Substantia nigra (tissue), 51 donors: ENCODE measurements at places on chromosomes 3 and 15.

- peak; percentile 81 for DNase-seq
Measured at GRCh38 chr15:91853511-91853947, at the start of gene SLCO3A1. Gene SLCO3A1, plus strand, starts transcription at chr15:91853708.

DNA sequence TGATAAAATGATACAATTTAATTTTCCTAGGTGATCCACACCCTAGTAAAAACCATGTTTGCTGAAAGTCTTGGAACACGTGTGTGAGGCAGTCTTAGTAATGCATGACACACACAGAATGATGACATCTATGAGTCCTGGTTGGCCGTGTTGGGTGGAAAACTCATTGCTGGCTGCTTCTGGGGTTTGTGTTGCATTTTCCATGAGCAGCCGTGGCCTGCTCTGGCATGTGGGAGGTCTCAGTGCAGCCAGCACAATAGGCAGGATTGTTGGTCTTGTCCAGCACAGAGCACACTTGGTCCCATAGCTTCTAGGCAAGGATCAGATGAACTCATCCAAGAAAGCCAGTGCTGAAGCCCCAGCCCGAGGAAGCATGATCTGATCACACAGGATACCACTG, 172.8 kb upstream of the UBE3A start:
- DNase-seq: peak; percentile 10

DNA sequence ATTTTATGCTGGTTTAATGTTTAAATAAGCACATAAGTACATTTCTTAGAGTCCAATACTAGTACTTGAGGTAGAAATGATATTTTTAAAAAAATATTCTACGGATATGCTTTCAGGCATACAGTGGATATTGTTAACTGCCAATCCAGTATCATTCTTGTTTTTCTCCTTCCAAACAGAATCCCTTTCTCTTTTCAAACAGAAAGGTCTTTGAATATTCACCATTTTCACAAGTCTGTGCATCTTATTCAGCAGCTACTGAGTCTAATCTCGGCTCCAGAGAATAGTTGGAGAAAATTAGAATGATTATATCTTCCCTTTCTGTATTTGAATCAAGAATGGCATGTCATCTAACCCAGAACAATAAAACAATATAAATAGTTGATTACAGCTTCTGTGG, 174.5 kb downstream of the GOLGA6L6 start:
- DNase-seq: no peak

- no peak for DNase-seq
Measured at GRCh38 chr15:74226761-74227540, 9.2 kb upstream of the CCDC33 start.

GRCh38 chr3:194691481-194692283, 6.0 kb downstream of the FAM43A start:
- DNase-seq: no peak

DNA sequence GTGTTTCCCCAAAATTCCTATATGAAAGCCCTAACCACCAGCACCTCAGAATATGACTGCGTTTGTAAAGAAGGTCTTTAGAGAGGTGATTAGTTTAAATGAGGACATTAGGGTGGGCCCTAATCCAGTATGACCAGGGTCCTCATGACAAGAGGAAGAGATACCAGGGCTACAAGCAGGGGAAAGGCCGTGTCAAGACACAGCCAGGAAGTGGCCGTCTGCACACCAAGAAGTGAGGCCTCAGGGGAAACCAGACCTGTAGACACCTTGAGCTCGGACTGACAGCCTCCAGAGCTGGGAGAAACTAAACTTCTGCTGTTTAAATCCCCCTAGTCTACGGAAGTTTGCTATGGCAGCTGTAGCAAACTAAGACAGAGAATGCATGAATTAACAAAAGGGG, 14.2 kb downstream of the KIF7 start:
- no peak for DNase-seq

DNA sequence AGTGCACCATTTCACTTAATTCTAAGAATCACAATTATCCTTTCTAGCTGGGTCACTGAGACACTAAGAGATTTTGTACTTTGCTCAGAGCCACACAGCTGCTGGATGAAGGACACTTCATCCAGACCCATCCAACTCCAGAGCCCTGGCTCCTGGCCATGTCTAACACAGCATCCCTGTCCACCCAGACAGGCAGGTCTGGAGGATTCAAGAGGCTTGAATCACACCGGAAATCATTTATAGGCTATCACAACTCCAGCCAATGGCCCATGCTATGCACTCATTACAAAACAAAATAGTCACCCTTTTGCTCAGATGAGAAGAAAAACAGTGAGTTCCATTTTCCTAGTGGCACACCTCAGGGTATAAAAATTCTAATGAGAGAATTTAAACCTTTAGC, 198.2 kb upstream of the LMCD1 start:
- no peak for DNase-seq

DNA sequence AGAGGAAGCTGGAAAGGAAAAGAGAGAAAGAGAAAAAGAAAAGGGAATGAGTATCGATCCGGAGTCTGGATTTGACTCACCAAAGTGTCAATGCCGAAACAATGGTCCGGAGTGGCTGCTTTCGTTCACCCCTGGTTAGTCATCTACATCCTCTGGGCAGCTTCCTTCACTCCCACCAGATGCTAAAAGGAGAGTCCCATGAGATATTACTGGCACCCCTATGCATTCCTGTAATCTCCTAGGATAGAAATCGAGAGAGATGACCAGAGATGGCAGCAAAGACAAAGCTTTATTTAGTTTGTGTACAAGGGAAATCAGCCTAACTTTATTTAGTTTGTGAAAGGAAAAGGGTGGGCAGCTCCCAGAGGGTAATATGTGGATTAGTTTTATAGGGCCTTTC, 622.2 kb downstream of the ZPLD1 start:
- DNase-seq: no peak

DNA sequence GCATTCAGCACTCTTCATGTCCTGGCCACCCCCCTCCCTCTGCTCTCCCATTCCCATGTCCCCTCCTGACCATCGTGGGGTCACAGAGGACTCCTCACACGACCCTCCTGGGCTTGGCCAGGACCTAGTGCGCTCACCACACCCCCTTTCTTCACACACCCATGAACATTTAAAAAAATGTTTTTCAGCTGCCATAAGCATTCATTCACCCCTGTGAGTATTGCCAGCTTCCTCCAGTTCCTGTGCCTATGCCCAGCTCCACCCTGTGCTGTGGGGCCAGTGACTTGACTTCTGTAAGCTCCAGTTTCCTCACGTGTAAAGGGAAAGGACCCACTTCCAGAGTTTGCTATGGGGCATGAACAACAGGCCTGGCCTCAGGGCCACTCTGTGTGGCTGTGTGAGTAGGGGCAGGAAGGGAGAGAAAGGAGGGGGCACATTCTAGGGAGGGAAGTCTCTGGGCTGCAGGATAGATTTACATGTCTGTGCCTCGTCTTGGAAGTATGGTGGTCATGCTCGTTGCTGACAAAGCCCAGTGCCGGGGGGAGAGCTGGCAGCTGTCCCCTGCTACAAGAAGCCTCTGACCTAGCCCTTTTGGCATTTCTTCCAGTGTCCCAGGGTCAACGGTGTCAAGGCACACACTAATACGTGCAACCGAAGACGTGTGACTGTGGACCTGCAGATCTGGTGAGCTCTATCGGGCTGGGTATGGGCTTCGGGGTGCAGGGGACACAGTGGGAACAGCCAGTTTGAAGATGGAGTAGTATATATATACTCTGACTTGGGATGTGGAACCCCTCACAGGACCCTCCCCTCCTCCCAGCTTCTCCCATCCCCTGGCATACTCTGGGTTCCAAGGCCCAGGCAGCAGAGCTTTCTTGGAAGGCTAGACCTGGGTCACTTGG, 22.8 kb downstream of the ESYT3 start:
- DNase-seq: no peak

DNA sequence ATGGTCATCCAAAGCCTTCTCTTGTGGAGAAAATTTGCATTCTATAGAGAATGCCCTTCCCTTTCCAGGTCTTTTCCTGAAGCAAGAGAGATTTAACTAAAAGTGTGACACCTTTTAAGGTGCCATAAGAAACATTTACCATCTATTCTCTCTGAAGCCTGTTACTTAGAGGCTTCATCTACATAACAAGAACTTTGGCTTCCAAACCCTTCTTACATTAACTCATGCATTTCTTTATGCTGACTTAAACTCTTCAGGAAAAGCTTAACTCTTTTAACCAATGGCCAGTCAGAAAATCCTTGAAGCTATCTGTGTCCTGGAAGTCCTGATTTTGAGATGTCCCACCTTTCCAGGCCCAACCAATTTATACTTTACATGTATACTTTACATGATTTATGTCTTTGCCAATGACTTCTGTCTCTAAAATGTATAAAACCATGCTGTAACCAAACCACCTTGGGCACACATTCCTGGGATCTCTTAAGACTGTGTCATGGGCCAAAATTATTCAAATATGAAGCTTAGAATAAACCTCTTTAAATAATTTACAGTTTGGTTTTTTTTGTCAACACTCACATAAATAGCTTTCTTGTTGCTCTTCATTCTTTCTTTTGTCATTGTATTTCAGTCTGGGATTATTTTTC, 472.6 kb upstream of the NECTIN3 start:
- no peak for DNase-seq

- DNase-seq: no peak
Measured at GRCh38 chr3:48065035-48065434, 48.8 kb upstream of the MAP4 start.

DNA sequence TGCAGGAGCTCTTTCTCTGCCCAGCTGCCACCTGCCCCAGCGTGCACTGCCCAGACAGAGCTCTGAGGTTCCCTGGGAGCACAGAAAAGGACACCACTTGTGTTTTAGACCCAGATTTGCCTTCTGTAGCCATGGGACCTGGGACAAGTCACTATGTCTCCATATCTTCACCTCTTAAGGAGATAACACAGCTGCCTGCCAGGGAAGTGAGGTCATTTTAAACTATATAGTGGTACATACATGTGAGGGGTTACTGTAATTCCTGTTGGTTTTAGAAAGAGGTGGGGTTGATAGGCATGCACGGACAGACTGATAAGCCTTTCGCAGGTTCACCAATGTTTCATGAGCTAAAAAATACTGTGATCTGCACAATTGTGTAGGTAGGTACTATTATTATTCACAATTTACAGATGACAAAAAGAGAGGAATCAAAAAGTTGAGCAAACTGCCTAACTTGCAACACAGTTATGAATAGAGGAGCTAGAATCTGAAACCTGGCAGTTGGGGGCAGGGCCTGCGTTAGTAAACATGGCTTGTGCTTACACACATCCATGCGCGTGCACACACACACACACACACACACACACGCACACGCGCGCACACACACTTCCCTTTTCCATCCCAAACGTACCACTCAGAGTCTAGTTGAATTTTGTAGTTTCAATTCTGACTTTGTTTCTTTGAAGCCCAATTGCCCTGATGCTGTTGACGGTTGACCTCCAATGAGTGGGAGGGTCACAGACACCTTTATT, 193.6 kb downstream of the FAM43A start:
- DNase-seq: no peak

GRCh38 chr3:188415196-188415595, 261.2 kb downstream of the LPP start:
- DNase-seq: no peak

GRCh38 chr15:74289671-74290070, 53.5 kb downstream of the CCDC33 start:
- DNase-seq: no peak

- DNase-seq: no peak
Measured at GRCh38 chr15:63931556-63931955, 97.8 kb upstream of the HERC1 start.

GRCh38 chr15:49343546-49343945, 79.5 kb upstream of the FGF7 start:
- no peak for DNase-seq

- DNase-seq: no peak
Measured at GRCh38 chr3:172913911-172914655, 163.6 kb downstream of the ECT2 start.

- no peak for DNase-seq
Measured at GRCh38 chr3:17349093-17349492, 393.3 kb downstream of the TBC1D5 start.

- DNase-seq: no peak
Measured at GRCh38 chr15:94538280-94538679, 306.9 kb downstream of the MCTP2 start.

- DNase-seq: no peak
Measured at GRCh38 chr3:134471521-134472193, 14.1 kb downstream of the ANAPC13 start.

DNA sequence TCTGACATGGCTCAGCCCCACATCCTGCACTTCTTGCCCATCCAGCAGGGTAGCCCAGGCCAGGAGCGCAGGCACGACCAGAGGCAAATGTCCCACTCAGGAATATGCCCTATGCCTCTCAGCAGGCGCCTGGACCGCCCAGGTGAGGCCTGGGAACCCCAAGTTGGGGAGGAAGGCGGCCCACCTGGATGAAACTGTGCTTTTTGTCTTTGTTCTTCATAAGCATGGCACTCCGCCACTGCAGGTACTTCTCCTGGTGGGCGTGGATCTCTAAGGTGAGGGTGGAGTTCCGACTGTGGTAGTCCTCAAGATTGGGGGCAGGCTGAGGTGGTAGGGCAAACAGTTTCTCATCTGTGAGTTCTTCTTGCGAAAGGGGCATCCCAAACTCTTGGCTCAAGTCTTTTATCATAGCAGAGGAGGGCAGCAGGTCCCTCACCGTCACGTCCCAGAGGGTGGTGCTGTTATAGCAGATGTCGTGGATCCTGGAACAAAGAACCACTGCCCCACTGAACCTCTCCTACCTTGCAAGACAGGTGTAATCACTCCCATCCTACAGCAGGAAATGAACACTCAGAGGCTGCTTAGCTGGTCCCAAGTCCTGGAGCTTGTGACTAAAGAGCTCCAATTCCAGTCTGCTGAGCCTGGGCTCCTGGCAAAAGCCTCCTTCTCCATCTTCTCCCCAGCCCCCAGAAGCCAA, 53.2 kb downstream of the ACAD9 start:
- DNase-seq: no peak

- no peak for DNase-seq
Measured at GRCh38 chr3:159910991-159911663, 77.5 kb upstream of the IL12A start.

DNA sequence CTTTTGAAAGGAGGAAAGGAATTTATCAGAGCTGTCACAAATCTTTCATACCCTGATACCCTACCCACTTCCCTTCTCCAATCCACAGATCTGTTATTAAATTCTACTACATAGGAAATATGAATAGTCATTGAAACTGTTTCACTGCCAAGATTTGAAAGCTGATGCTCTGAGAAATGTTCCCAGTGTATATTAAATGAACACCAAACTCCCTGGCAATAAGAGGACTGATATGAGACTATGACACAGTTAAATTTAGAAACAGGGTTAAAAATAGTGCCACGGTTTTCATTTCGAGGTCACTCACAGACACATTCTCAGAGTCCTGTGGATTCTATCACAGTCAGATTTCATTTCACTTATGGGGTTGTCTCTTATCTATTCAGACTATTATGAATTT, 27.2 kb upstream of the GBE1 start:
- no peak for DNase-seq
